Spleen (tissue), 13 donors: ENCODE measurements at places on chromosomes 1 and 21.

GRCh38 chr1:116345011-116345410 lies 28.0 kb upstream of the ATP1A1 start:
- DNase-seq = no peak

DNA sequence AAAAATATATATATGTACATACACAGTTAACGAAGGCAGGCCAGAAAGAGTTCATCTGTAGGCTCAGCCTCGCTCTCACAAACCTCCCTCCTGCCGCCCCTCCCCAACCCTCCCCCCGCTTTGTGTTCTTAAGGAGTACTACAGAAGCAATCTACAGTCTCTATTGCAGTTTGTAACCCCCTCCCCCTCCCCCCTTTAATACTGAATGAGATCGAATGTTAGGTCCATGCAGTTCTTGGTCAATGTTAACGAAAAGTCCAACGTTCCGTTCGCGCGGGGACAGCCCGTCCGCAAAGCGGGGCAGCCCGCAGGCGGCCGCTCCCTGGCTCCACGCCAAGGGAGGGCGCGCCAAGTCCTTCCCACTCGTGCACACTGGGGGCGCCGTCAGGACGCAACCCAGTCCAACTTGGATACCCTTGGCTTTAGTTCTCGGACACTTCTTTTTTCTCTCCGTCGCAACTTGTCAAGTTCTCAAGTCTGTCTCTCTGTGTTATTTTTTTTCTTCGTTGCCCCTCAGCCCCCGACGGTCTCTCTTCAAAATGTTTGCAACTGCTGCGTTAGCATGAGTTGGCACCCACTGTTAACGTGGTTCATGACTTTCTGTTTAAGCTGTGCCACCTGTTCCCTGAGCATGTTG lies 2.2 kb downstream of the JUN start:
- DNase-seq = peak; percentile 89

DNA sequence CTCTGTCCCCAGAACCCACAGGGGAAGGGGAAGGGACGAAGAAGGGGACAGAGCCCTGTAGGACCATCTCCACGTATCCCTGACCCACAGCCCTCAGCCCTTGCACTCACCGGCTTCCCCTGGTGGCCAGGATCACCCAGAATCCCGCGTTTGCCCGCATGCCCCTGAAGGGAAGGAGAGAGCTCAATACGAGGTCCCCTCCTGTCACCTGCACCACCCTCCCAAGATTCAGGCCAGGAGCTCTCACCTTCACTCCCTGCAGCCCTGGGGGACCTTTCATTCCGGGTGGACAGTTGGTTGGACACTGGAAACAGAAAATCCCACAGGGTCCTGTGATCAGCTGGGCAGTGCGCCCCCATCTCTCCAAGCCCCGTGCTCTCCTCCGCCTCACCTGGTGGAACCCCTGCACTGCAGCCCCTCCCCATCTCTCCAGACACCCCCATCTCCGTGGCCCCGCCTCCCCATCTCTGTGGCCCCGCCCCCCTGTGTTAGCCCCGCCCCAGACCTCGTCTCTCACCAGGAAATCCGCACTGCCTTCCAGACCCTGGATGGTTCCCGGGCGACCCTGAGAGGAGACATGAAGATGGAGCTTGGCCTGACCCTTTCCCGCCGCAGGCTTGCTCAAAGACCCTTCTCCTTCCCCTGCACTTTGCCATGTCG lies 6.0 kb downstream of the COL9A2 start:
- DNase-seq = no peak

DNA sequence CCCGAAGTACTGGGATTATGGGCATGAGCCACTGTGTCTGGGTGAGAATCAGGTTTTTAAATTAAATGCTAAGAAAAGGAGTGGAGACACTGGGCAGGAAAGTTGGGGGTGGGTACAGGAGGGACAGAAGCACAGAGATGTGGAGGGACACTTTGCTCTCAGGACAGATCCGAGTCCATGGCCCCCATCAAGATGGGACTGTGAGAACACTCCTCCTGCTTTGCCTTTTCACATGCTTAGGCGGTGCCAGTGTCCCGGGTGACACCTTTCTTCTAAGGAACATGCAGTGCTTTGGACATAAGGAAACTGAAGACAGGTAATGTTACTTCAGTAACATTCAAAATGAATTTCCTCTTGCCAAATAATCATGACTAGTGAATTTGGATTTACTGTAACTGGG lies 16.7 kb downstream of the SLC25A33 start:
- DNase-seq = no peak

- no peak for DNase-seq
Measured at GRCh38 chr21:27250366-27250765, 283.5 kb upstream of the ADAMTS5 start.

GRCh38 chr1:241063276-241063675 lies 293.7 kb downstream of the RGS7 start:
- DNase-seq = no peak

DNA sequence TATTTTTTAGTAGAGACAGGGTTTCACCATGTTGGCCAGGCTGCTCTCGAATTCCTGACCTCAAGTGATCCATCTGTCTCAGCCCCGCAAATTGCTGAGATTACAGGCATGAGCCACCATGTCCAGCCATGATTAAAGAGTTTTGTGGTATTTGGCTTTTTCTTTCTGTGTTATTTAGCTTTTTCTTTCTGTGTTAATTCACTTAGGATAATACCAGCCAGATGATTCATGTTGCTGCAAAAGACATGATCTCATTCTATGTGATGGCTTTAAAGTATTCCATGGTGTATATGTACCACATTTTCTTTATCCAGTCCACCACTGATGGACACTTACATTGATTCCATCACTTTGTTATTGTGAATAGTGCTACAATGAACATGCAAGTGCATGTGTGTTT lies 1135.2 kb downstream of the AMY1C start:
- DNase-seq = no peak

DNA sequence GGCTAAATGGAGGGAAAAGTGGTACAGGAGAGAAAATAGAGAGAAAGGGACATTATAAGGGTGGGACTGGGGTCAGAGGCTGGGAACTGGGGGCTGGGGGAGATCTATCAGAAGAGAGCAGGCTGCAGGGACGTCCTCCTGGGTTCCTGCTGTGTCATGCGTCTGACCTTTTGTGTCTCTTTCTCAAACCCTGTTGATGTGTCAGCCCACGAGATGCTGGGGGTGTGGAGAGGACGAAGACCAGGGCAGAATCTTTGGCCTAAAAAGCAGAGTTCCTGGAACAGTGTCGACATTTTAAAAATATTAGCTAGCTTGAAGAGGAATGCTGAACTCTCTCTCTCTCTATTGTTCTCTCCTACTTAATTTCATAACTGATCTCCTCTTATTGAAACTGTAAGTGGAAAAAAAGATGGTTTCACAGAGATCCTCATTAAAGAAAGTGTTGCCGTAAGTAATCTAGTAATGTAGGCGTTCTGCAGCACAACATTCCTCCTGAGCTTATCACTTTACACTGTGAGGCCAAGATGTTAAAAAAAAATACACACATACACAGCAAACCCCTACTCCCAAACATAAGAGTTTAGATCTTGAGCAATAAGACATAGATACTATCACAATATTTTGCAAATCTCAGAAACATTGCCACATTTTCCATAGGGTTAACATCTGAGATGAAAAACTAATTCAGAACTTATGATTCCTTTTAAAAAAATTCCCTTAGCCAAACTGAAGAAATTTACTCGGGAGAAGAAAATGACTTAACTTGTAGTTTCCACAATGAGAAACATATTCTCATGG lies 52.6 kb downstream of the RUNX1 start:
- no peak for DNase-seq

- DNase-seq = no peak
Measured at GRCh38 chr21:41726970-41727783, 39.7 kb downstream of the RIPK4 start.

DNA sequence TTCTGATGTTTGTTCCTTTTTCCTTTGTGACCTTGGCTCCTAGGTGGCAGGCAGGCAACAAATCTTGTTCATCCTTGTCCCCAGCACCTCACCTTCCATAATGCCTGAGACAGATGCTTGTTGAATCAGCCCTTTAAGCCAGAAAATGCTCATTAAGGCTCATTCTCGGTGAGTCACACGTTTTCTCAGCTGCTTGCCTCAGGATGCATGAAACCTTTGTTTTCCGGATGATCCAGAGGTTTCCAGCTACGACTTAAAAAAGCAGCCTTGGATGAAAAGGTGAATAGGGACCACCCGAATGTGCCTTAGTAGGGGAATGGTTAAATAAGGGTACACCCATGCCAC lies 4.6 kb upstream of the ATP13A2 start:
- no peak for DNase-seq

DNA sequence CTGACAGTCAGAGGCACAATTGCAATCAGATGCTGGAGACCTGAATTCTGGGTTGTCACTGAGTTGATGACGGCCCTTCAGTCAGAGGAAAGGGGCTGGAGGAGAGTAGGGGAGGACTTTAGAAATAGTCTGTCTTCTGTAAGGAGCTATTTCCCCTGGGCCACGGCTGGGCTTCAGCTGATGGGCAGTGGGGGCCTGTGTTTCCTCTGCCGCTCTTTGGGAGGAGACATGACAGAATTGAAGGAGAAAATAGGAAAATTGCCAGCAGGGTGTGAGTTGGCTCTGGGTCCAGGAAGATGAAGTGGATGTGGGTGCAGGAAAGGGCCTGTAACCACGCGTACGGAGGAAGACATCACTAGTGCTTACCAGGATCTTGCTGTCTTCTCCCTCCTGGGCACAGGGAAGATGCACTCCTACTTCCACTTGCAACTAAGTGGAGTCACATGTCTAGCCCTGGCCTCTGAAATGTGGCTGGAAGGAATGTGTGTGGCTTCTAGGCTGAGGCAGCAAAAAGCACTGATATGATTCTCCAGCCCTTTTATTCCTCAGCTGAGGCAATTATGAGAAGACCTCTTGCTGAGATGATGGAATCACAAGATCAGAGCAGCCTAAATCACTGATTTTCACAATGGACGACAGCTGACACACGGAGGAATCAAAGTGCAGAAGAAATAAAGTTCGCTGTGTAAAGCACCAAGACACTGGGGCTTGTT lies 250.0 kb downstream of the GRIK3 start:
- no peak for DNase-seq

DNA sequence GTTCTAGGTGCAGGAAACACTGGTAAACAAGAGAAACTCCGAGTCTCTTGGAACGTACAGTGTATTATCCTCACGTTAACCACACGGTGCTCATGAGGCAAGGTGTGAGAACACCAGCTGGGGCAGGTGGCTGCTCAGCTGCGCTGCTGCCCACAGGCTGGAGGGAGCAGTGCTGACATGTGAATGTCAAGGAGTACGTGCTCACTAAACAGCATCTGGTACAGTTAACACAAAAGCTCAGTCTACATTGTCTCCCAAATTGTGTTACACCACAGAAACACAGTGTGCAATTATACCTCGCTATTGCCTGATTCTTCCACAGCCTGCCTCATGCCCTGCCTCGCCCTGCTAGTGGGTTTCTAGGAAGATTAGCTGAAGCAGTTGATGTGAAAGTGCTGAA lies 138.4 kb downstream of the GLIS1 start:
- peak; percentile 81 for DNase-seq

DNA sequence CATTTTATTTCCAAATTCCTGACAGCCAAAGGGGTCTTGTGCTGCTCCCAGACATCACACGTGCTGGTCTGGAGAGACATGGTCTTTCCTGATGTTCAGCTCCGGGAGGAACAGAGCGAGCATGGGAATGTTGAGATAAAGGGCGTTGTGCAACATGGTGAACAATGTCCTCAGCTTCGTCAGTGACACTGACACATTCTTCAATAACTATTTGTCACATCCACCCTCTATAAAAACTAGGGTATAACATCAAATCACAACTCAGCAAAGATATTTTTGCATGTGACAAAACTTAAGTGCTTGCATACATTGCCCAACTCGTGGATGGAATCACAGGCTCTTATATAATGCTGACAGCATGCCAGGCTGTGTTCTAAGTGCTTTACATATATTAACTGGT lies 42.4 kb upstream of the GRHL3 start:
- DNase-seq = no peak

DNA sequence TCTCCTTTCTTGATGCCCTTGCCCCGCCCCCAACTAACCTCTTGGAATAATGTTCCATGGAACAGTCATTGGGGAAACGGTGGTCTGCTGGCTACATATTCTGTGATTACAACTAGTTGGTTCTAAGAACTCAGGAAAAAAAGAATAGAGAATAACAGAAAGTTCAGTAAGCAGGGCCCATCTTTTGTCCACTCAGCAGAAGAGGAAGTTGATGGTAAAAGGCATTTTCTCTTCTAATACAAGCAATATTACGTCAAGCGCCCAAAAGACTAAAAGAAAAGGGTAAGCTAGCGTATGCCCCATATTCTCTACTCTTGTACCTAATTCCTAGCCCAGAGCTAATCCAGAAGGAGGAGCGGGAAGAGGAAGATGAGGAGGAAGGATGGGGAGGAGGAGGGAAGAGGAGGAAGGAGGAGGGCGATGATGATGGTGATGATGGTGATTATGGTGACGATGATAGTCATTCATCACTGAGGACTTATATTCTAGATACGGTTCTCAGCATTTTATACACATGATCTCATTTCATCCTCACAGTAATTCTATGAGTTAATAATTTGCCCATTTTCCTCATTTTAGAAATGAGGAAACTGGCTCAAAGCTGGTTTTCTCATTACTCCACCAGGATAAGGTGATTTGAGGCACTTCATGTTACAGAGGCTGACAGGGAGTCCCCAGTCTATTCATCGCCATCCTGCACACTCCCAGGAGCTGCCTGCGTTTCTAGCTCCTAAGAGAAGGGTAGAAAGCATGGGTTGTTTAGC lies 76.6 kb upstream of the EFHD2 start:
- DNase-seq = peak; percentile 11

- no peak for DNase-seq
Measured at GRCh38 chr1:115012006-115012405, 17.6 kb upstream of the TSHB start.

GRCh38 chr1:1806890-1807289 lies 28.6 kb upstream of the NADK start:
- DNase-seq = peak; percentile 17

- no peak for DNase-seq
Measured at GRCh38 chr1:193070386-193070753, 11.0 kb downstream of the RO60 start.

- no peak for DNase-seq
Measured at GRCh38 chr1:218748071-218748470, 402.9 kb downstream of the TGFB2 start.

- no peak for DNase-seq
Measured at GRCh38 chr1:232822530-232822929, 17.3 kb downstream of the MAP10 start.

DNA sequence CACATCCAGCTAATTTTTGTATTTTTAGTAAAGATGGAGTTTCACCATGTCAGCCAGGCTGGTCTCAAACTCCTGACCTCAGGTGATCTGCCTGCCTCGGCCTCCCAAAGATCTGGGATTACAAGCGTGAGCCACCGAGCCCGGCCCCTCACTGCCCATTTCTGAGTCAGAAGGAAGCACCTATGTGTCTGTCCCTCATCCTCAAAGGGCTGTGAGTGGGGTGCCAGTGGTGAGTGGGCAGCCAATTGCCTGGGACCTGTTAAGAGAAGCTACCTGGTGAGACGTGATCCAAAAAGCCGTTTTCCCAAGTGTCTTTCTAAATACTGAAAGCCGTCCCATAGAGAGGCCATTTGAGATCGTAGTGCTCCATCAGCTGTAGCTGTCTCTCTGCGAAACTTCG lies 27.1 kb upstream of the PDXK start:
- DNase-seq = no peak
